Pancreas (tissue), 10 donors: ENCODE measurements at places on chromosomes 5 and 9. TPM values are rescaled to one million over a fixed set of nuclear protein-coding genes. Genes with fewer than 3 reads are reported as not detected.

DNA sequence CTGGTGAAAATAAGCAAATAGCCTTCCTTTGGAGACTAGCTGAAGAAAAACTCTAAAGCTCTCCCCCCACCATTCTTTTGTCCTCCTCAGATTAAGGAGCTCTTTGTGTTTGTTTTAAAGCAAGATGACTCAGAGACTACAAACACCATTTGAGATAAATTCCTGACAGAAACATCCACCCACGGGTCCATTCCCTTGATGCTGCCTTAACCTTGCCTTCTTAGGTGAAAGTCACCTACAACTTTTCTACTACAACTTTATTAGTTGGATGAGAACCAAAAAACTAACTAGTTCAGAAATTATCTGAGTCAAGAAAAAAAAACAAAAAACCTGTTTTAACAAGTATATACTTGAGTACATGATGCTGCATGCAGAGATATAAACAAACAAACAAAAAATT, 831.1 kb downstream of the NR2F1-AS1 start:
- H3K27me3 ChIP-seq, result no peaks in the 10 kb centered on the region
- no peaks in the 10 kb centered on the region for H3K4me1 ChIP-seq
- no peak overlapping the region for H3K27ac ChIP-seq
- no peaks in the 10 kb centered on the region for H3K36me3 ChIP-seq
- H3K4me3 ChIP-seq, result no peak overlapping the region

DNA sequence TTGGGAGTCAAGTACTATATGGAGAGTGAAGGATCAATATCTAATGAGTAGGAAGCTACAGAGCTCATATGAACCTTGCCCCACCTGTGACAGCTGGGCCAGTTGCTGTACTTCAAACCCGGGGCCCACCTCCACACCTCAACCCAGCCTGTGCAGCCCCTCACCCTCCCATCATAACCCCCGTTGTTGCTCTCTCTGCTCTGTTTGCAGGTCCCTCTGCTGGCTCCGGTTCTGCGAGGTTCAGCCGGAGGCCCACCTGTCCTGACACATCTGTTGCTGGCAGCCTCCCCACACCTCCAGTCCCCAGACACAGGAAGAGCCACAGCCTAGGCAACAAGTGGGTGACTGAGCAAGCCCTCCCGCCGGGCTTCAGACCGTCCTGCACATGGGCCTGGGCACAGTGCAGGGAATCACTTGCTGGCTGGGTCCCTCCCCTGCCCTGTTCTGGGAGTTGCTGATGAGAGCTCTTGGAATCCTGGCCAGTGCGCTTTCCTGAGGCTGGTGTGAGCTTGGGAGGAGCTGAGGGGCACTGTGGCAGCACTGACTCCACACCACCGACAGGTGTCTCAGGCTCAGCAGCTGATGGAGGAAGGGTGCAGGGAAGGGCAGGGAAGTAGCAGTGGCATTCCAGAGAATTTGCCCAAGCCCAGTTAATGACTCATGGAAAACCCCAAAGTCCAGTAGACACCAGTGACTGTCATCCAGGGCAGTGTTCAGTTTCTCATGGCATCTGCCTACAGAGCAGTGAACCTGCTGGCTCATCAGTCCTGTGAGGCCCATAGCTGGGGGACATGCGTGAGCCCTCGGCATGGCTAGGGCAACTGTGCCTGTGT, 69.5 kb upstream of the GARNL3 start:
- no peaks in the 10 kb centered on the region for H3K4me1 ChIP-seq
- H3K4me3 ChIP-seq, result no peak overlapping the region
- H3K36me3 ChIP-seq, result no peaks in the 10 kb centered on the region
- no peak overlapping the region for H3K27ac ChIP-seq
- no peak for DNase-seq

- DNase-seq, result no peak
- no peaks in the 10 kb centered on the region for H3K36me3 ChIP-seq
- no peak overlapping the region for H3K4me3 ChIP-seq
- no peaks in the 10 kb centered on the region for H3K27me3 ChIP-seq
- H3K27ac ChIP-seq, result no peak overlapping the region
These were observed 239.9 kb upstream of the PAPPA start for GRCh38 chr9:115913696-115914095.

Gene TLX3
- not detected for total RNA-seq
